ENCODE measurements at places on chromosomes 7 and 10.

DNA sequence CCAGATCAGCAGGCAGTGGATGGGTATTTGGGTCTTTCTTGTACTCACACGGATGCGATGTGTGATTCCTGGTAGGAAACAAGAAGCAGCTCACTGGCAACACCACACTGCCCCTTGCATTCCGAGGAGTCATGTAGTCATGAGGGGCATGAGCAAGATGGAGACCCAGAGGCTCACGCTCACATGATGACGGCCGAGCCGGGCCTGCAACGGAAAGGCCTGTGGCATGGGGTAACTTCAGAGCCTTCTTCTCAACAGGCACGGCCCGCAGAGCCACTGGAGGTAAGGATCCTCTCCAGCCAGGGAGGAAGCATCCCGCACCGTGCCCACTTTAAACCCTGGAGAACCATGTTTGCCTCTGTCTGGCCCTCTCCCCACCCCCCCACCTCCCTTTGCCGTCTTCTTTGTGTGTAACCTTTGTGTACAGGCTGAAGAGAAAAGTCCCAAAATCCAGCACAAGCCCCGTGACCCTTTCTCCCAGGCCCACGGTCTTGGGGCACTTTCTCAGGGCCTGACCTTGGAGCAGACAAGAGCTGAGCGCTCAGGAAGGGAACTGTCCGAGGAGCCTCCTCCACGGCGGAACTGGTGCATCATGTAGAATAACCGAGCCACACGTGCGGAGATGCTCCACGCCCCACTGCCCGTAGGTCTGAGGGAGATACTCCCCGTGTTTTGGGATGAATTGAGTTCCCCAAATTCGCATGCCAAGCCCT, 516.4 kb downstream of the DNAJB6 start:
- DNase-seq: no peak

- no peak for DNase-seq
These were observed 52.6 kb upstream of the PCBD1 start for GRCh38 chr10:70940834-70941568.

GRCh38 chr7:94590526-94591162, 65.3 kb downstream of the SGCE start:
- DNase-seq: no peak

GRCh38 chr10:106076496-106076895, 1088.0 kb downstream of the SORCS1 start:
- DNase-seq: no peak

- no peak for DNase-seq
These were observed 1.0 kb downstream of the ASB15 start for GRCh38 chr7:123602648-123603047.

GRCh38 chr7:148983200-148984146, 44.8 kb downstream of the PDIA4 start:
- peak; percentile 53 for DNase-seq

- no peak for DNase-seq
These were observed 37.3 kb upstream of the CCNY start for GRCh38 chr10:35299016-35299415.

GRCh38 chr7:128848289-128849155, 14.1 kb upstream of the ATP6V1F start:
- no peak for DNase-seq

GRCh38 chr7:125926621-125927020, 997.0 kb upstream of the POT1 start:
- DNase-seq: no peak

DNA sequence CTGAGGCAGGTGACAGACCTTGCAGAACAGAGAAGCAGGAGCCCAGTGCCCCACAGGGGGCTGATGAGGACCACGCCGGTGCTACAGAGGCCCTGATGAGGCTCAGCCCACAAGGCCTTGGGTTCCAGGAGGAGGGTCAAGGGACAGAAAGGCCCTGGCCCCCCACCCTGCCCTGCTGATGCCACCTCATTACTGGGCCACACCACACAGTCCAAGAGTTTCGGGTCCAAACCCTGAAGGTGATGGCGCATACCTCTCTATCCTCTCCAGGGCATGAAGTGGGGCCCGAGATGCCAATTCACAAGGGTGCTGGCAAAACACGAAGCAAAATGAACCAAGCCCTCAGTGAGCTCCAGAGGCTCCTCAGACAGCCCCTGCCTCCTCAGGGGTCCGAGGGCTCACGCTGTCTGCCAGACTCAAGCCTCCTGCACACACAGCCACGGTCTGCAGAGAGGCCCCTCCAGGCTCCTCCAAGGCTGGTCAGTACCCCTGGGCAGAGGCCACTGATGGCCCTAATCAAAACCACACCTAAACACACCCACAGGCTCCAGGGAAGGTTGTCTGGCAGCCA, 32.3 kb downstream of the RASGEF1A start:
- DNase-seq: no peak

DNA sequence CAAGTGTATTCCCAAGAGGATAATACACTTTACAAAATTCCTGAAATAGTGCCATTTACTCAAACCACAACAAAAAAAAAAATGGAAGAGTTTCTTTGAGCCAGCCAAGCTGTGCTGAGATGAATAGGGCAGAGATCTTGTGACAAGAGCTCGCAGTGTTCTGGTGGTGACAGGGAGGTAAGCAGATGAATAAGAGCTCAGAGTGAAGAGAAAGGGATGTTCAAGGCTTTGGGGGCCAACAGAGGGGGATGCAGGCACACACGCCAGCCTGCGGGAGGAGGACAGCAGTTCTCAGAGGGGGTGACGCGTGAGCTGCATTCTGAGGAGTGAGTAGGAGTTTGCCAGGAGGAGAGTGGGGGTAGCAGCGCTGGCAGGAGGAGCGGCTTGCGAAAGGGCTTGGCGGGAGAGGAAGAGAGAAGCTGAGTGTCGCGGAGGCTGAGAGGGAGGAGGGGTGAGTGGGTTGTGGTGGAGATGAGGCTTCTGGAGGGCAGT, 194.4 kb upstream of the IMMP2L start:
- peak; percentile 81 for DNase-seq

GRCh38 chr10:71463111-71463510, 66.4 kb downstream of the CDH23 start:
- no peak for DNase-seq

DNA sequence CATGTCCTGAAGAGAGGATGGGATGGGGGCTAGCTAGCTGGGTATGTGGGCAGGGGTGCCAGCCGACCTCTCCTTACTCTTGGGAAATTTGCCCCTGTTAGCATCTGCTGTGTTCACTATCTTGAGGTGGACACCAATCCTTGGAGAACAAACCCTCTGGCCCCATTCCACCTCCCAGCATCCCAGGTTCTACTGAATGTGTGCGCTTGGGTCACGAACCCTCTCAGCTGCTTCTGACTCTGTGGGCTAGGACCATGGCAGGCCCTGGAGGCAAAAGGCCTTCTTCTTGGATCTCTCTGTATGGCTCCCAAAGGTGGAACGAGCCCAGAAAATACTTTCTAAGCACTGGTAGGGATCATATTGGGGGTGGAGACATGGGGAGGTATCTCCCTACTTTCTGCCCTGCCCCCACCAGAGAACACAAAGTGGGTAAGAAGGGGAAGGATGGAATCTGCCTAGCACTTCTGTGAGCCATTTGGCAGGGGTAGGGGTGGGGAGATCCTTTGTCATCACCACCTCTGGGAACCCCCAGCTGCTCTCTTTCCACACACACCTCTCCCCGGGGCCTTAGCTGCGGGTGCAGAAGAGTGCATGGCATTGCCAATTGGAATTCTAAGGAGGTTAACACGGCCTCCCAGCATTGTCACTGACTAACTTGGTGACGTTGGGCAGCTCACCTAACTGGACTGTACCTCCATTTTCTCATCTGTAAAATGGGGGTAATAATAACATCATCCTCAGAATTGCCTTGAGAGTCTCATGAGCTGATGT, 7.7 kb downstream of the UNC5B start:
- no peak for DNase-seq

- DNase-seq: peak; percentile 5
These were observed 487.7 kb downstream of the TYW1 start for GRCh38 chr7:67484244-67484751.

DNA sequence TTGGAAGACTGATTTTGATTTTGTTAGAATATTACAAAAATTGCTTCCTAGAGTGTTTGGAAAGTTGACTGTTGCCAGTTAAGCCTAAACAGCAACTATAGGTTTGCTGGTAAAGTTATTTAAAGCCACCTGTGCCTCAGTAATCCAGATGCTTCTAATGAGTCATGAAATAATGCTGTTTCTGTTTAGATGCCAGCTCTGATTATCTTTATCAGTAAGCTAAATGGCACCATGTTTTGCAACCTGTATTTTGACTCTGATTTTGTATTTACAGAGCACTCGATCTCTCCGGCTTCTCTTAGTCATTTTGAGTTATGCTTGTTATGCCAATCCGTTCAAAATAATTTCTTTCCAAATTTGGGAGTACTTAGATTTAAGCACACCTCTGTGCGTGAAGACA, 366.1 kb downstream of the EXOC4 start:
- DNase-seq: no peak

GRCh38 chr10:63843107-63843506, 321.9 kb downstream of the REEP3 start:
- DNase-seq: no peak
